ENCODE measurements at places on chromosomes 13 and 19.

- no peak for DNase-seq
Observed at GRCh38 chr19:29836409-29836825, 24.6 kb downstream of the CCNE1 start.

- DNase-seq, result no peak
Observed at GRCh38 chr19:18670312-18670711, 13.2 kb upstream of the CRTC1 start.

GRCh38 chr13:97913206-97913605, 40.3 kb upstream of the IPO5 start:
- DNase-seq, result no peak

GRCh38 chr13:45206340-45206739, 5.5 kb upstream of the KCTD4 start:
- DNase-seq, result no peak

- no peak for DNase-seq
Observed at GRCh38 chr13:43865892-43866291, 13.6 kb downstream of the CCDC122 start.

- DNase-seq, result no peak
Observed at GRCh38 chr19:4016903-4017638, 9.5 kb downstream of the PIAS4 start.
